ENCODE measurements at places on chromosomes 1 and 21. TPM values are rescaled to one million over a fixed set of nuclear protein-coding genes. Genes with fewer than 3 reads are reported as not detected.

- DNase-seq = no peak
Measured at GRCh38 chr1:32060914-32061313, 11.8 kb upstream of the TMEM39B start.

DNA sequence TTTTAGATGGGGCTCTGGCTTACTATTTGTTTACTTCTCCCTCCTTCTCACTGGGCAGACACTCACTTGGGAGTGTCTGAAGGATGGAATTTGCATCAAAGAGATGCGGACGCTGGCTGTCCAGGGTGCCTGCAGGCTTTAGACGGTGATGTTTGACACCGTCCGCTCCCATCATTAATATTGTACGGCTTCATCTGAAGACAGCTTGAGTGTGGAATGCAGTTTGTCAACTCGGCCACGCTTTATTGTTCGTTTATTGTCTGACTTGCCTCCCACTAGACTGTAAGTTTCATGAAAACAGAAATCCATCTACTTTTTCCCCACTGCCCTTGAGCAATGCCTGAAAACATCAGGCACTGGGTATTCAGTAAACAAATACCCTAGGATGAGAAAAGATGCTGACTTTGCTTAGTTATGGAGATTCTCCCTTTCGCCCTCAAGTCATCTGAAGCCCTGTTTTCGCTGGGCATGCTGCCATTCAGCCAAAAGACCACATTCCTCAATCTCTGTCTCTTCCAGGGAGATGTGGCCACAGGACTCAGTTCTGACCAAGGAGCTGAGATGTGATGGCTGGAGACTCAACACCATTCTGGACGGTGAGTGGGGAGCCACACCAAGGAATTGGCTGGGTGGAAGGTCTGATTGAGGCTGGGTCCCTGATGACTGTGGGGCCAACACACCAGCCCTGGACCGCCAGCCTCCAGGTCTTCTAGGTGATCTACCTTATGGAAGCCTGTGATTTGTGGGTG, 87.6 kb downstream of the BCAR3 start:
- peak; percentile 73 for DNase-seq

TDRD5 gene
- 0.52 TPM for total RNA-seq

DNA sequence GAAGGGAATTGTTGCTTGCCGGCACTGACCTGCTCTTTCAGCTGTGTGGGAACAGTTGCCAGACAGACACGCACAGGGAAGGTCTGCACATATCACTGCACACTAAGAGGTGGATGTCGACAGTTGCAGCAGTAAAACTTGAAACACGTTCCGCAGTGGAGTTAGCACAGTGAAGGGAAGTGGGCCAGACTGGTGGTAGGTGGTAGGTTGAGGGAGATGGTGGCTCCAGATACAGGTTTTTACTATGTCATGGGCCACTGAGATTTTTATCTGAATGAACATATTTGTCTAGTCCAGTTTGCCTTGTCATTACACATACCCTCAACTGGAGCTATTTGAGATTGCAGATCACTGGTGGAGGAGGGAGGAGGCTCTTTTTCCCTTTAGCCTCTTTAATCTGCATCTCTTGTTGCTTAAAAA, 13.5 kb downstream of the MRPS6 start:
- no peak for DNase-seq

GRCh38 chr1:234881893-234882771, 246.5 kb downstream of the TOMM20 start:
- no peak for DNase-seq

PTPN7 gene
- not detected for total RNA-seq

C1orf167 gene
- total RNA-seq = 0.97 TPM

GRCh38 chr1:200260597-200261335, 149.1 kb downstream of the ZNF281 start:
- DNase-seq = no peak

AGT gene
- 38.6 TPM for total RNA-seq
